Activated CD4-positive, alpha-beta T cell treated with anti-CD3 and anti-CD28 coated beads for 36 hours (primary cell): ENCODE measurements at places on chromosomes 2 and 18.

DNA sequence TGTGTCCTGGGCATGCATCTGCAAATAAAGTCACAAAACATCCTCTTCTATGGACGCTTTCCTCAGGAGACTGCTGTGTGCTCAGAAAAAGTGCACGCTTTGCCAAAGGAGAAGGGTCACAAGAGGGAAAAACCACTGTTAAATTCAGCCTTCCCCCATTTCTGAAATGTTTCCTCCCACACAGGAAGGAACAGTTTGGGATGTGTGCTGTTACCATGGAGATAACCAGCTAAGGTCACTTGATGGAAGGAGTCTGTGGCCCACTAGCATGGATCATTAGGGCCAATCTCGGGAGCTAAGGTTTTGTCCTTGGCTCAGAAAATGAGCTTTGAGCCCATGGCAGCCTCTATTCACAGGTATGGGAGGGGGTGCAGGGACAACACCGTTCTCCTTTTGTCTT, 5.6 kb downstream of the KCNE4 start:
- DNase-seq: no peak

- no peak for DNase-seq
Observed at GRCh38 chr2:227163485-227163997, 464 bp downstream of the COL4A4 start.

- DNase-seq: peak; percentile 41
Observed at GRCh38 chr2:162091325-162092007, 17.5 kb upstream of the DPP4 start.

DNA sequence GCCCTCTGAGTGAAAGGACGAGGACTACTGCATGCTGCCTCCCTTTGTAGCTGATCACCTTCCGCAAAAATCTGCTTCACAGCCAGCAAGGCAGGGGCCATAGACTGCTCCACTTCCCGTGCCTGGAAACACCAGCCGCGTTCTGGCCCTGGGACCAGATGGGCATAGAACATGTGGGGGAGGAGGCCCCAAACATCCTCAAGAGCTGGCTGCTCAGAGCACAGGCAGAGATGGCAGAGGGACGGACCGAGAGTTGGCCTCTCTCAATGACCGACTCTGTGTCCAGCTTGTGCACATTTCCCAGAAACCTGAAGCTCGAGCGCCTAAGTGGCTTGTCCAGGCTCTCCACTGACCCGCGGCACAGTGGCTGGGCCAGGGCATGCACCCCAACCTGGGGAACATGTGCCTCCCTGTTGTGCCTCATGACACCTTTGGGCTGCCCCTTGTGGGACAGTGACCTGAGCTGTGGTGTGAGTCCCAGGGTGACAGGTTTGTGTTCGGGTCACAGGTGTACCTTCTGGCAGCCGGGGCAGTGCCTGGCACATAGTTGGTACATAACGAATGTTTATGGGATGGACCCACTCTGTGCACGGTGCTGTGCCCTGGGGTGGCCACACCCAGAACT, 9.1 kb downstream of the KCNF1 start:
- DNase-seq: no peak

- no peak for DNase-seq
Observed at GRCh38 chr18:74299746-74300145, 8.0 kb upstream of the CYB5A start.

GRCh38 chr2:200033929-200034328, 78.5 kb downstream of the MAIP1 start:
- no peak for DNase-seq
